HS-5 (cell line): ENCODE measurements at places on chromosomes 3 and 15.

DNA sequence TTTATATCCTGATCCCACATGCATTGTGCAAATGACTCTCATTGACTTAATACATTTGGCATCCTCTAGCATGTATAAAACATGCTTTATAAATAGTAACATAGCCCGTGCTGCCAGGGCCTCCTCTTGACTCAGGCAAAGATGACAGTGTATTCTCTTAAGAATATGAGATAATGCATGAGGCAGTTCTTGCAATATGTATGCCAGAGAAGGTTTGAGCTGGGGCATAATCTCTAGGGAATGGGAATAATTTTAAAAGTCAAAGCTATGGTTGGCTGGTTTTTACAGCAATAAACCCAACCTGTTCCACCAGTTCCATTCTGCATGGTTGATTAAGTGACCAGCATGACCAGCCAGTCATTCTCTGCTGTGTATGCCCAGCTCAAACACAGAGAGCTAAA, 179.0 kb upstream of the PFN2 start:
- peak; percentile 72 for DNase-seq

DNA sequence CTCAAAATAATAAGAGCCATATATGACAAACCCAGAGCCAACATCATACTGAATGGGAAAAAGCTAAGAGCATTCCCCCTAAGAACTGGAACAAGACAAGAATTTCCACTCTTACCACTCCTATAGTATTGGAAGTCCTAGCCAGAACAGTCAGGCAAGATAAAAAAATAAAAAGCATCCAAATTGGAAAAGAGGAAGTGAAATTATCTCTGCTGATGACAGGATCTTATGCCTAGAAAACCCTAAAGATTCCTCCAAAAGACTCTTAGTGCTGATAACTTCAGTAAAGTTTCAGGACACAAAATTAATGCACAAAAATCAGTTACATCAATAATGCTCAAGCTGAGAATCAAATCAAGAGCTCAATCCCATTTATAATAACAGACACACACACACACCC, 45.9 kb upstream of the SLC2A2 start:
- no peak for DNase-seq

DNA sequence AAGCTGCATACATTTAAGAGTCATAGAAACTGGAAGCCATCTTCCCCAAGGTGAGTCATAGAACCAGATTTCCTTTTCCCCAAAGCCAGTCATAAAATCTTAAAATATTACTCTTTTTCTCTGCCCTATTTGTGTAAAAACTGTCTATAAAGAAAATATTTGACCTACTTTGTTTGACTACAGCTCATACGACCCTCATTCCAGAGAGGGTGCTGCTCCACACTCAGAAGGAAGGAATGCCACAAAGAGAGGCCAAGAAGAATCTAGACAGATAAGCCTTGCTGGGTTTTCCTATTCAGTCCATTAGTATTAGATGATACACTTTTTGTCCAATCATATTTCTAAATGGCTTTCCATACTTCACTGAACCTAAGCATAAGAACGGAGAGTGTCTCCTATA, 671.6 kb upstream of the SGO1 start:
- peak; percentile 46 for DNase-seq

DNA sequence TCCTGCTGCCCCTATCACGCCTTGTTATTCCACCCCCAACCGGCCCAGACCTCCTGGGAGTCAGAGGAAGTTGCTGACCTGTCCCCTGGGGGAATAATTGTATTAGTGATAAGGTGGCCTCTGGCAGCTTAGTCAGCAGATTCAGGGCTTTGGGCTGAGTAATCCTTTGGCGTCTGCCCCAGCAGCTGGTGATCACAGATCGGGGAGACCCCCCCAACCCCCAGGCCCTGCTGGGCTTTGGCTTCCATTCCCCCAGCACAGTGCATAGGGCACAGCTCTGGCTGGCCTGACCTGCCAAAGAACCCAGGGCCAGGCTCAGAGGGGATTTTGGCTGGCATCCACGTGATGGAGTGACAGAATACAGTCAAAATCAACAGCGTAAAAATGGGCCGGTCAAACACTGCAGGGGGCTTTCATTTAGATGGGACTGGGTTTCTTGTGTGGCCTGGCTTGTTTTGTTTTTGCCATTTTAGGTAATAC, 3.9 kb upstream of the NR2E3 start:
- DNase-seq: peak; percentile 11

- DNase-seq: no peak
Measured at GRCh38 chr3:34056951-34057390, 258.5 kb downstream of the PDCD6IP start.

- no peak for DNase-seq
Measured at GRCh38 chr3:178233371-178234071, 302.7 kb upstream of the KCNMB2 start.

- DNase-seq: no peak
Measured at GRCh38 chr15:64902863-64903262, 8.8 kb upstream of the ANKDD1A start.

- DNase-seq: no peak
Measured at GRCh38 chr3:71423151-71423906, 160.2 kb downstream of the FOXP1 start.
